Mesothelial cell of epicardium (in vitro differentiated cells): ENCODE measurements at places on chromosomes 1 and 21. TPM values are rescaled to one million over a fixed set of nuclear protein-coding genes. Genes with fewer than 3 reads are reported as not detected.

DNA sequence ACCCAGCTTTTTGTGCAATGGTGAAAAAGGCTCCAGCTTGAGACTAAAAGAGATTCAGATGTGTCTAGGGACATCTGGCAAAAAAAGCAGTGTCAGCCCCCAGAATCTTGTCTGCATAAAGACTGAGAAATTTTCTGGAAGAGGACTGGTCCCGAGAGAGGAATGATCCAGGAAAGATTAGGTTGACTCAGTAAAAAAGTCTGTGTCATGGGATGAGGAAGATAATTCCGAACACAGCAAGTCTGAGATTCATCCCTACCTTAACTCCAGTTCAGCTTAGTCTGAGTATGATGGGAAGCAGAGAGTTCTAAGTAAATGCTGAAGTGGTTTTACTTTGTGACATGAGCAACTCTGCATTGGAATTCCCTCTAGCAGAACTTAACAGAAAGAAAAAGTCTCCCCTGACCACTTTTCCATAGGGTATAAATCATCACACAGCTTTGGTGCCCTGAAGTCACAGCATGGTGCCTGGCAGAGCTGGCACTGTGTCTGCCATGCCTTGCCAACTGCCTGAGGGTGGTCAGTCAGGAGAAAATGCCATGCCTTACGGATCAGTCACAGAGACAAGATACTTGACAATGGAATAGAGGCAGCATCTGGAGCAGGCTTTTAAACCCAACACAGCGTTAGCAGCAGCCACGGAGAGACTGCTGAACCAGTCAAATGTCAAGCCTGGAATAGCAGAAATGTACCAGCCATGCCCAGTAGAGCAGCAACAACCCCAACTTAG lies 153.4 kb downstream of the ZC3H11B start:
- H3K4me3 ChIP-seq = no peak overlapping the region
- no peaks in the 10 kb centered on the region for H3K4me1 ChIP-seq
- no peak overlapping the region for H3K27ac ChIP-seq

- no peak overlapping the region for H3K27ac ChIP-seq
- H3K4me1 ChIP-seq = peaks cover 18% of the 10 kb centered on the region
- no peak for DNase-seq
- H3K4me3 ChIP-seq = no peak overlapping the region
Measured at GRCh38 chr1:26274801-26275425, 5.0 kb upstream of the SH3BGRL3 start.

DNA sequence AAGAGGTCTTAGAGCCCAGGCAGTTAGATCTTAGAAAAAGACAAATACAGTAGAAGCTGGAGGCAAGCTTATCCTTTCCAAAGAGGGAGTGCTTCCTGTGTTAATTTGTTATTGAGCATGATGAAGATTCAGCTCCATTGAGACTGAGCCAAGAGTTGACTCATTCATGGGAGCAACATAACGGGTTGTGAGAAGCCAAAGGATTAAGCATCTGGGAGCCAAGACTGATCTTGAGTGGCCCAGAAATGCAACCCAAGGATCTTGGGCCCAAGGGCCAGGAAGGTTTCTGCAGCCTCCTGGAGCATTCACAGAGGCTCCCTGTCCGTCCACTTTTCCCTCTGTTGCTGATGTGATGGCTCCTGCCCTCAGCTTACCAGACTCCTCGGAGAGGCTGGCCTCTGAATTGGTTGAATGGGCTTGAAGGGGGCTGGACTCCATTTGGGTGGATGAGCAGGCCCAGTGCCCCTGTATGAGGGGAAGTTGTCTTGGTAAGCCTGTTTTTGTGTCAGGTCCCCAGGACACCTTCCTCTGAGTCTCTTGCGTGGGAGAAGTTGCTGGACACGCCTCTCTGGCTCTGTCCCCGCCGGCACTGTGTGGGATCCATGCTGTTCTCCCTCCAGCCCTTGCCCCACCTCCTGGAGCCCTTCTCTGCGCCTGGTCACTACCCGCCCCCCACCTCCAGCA lies 42.4 kb downstream of the PDE9A start:
- H3K36me3 ChIP-seq = peaks cover 26% of the 10 kb centered on the region
- no peak overlapping the region for H3K4me3 ChIP-seq
- H3K27ac ChIP-seq = no peak overlapping the region
- no peak for DNase-seq
- no peaks in the 10 kb centered on the region for H3K27me3 ChIP-seq

GRCh38 chr1:67482733-67483482 lies 52.7 kb upstream of the SERBP1 start:
- H3K27me3 ChIP-seq = no peaks in the 10 kb centered on the region
- H3K4me3 ChIP-seq = no peak overlapping the region
- no peak for DNase-seq
- peaks cover 15% of the 10 kb centered on the region for H3K4me1 ChIP-seq
- no peaks in the 10 kb centered on the region for H3K36me3 ChIP-seq
- no peak overlapping the region for H3K27ac ChIP-seq

- peaks cover 17% of the 10 kb centered on the region for H3K27me3 ChIP-seq
- DNase-seq = no peak
- no peak overlapping the region for H3K4me3 ChIP-seq
- no peaks in the 10 kb centered on the region for H3K36me3 ChIP-seq
Measured at GRCh38 chr1:89337903-89338302, 26.0 kb upstream of the GBP6 start.

- H3K27me3 ChIP-seq = peaks cover 2% of the 10 kb centered on the region
- peaks cover 6% of the 10 kb centered on the region for H3K36me3 ChIP-seq
- no peak overlapping the region for H3K27ac ChIP-seq
- peaks cover 8% of the 10 kb centered on the region for H3K4me1 ChIP-seq
- no peak for DNase-seq
Measured at GRCh38 chr1:179770887-179771502, 27.9 kb downstream of the FAM163A start.

- peaks cover 55% of the 10 kb centered on the region for H3K4me1 ChIP-seq
- H3K4me3 ChIP-seq = no peak overlapping the region
- H3K27ac ChIP-seq = no peak overlapping the region
Measured at GRCh38 chr1:223710179-223711133, 1.9 kb upstream of the CAPN2 start.

- no peak overlapping the region for H3K27ac ChIP-seq
- peaks cover 18% of the 10 kb centered on the region for H3K27me3 ChIP-seq
- H3K4me3 ChIP-seq = no peak overlapping the region
- no peaks in the 10 kb centered on the region for H3K36me3 ChIP-seq
Measured at GRCh38 chr1:157878059-157878458, 36.5 kb upstream of the CD5L start.

GRCh38 chr1:236039740-236040685 lies 24.9 kb downstream of the NID1 start:
- no peaks in the 10 kb centered on the region for H3K27me3 ChIP-seq
- peaks cover 13% of the 10 kb centered on the region for H3K4me1 ChIP-seq
- no peak for DNase-seq
- no peak overlapping the region for H3K4me3 ChIP-seq
- no peak overlapping the region for H3K27ac ChIP-seq
- peaks cover 8% of the 10 kb centered on the region for H3K36me3 ChIP-seq

DNA sequence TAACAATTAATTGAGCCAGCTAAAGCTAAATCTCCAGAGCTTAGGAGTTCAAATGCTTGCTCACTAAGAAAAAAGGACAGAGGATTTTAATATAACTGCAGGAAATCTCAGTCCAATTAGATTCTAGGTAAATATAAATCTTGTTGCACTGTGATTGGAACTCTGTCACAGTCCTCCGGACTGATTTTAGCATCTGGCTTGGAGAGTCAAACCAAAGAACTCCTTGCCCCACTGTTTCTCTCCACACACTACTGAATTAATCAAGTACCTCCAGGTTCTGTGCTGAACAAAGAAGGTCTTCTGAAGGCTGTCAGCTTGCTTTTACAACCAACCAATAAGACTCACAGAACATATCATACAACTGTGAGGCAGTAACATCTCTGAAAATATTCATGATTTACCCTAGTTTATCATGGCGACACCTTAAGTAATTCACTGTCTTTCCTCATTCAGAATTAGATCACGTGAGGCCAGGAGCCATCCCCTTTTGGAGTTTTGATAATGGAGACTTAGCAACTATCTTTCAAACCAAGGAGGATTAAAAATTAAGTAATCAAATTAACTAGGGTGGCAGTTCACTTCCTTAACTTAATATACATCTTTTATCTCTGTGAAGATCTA lies 176.0 kb downstream of the RERE start:
- no peaks in the 10 kb centered on the region for H3K36me3 ChIP-seq
- peak overlapping the region; percentile 18 for H3K27ac ChIP-seq
- no peak for DNase-seq
- H3K27me3 ChIP-seq = no peaks in the 10 kb centered on the region
- peaks cover 13% of the 10 kb centered on the region for H3K4me1 ChIP-seq

- H3K36me3 ChIP-seq = no peaks in the 10 kb centered on the region
- H3K4me3 ChIP-seq = no peak overlapping the region
- no peak overlapping the region for H3K27ac ChIP-seq
- peaks cover 2% of the 10 kb centered on the region for H3K4me1 ChIP-seq
Measured at GRCh38 chr1:53334312-53334711, 6.4 kb upstream of the LRP8 start.

GRCh38 chr1:4336507-4336906 lies 317.9 kb upstream of the AJAP1 start:
- no peak overlapping the region for H3K4me3 ChIP-seq
- no peak overlapping the region for H3K27ac ChIP-seq
- no peak for DNase-seq

GRCh38 chr1:54312796-54313316 lies 93.3 kb downstream of the SSBP3 start:
- no peak for DNase-seq
- H3K4me3 ChIP-seq = no peak overlapping the region
- no peaks in the 10 kb centered on the region for H3K27me3 ChIP-seq
- peaks cover 6% of the 10 kb centered on the region for H3K36me3 ChIP-seq
- peak overlapping the region; percentile 88 for H3K27ac ChIP-seq
- peaks cover 56% of the 10 kb centered on the region for H3K4me1 ChIP-seq

DNA sequence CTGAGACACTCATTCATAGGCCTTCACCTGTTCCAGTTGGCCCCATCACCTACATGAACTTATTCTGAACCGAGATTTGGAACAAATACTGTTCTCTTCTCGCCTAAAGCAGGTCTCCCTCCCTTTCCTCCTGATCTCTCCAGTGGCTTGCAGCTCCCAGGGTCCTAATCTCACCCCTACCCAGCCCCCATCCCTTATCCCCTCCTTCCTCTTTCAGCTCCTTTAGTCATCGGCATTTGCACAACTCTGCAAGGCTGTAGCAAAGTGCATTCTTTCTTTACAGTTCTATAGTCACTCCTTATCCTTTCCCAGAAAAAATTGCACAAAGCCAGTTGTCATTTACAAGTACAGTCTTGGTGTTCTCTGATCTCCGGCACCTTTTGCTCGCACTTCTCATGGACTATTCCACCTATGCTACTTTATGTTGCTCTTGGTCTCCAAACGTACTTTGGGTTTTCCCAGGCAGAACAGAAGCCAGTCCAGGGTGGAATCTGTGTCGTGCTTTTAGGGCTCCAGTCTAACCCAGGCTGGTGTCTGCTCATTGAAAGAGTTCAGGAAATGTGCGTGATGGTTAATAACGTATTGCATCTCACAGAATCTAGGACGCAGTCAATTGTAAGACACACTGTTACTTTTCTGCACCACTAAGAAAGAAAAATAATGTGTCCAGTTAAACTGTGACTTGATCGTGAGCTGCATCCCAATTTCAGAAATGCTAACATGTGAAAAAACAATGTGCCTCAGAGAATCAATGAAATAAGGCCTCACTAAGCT lies 965 bp downstream of the ABCA4 start:
- H3K36me3 ChIP-seq = no peaks in the 10 kb centered on the region
- H3K4me3 ChIP-seq = peak overlapping the region; percentile 4
- H3K27ac ChIP-seq = peak overlapping the region; percentile 99
- H3K27me3 ChIP-seq = no peaks in the 10 kb centered on the region
- no peak for DNase-seq
- H3K4me1 ChIP-seq = peaks cover 79% of the 10 kb centered on the region

Gene ALG6
- 20.0 to 21.7 TPM (median 20.3 TPM) in 3 replicates for total RNA-seq

Gene C1orf210
- total RNA-seq = 3.7 to 5.3 TPM (median 4.2 TPM) in 3 replicates

Gene RGS4
- total RNA-seq = 33.8 to 42.0 TPM (median 39.9 TPM) in 3 replicates

Gene RYR2
- 5.1 to 13.0 TPM (median 6.1 TPM) in 3 replicates for total RNA-seq
